ENCODE measurements at places on chromosomes 6 and 20.

DNA sequence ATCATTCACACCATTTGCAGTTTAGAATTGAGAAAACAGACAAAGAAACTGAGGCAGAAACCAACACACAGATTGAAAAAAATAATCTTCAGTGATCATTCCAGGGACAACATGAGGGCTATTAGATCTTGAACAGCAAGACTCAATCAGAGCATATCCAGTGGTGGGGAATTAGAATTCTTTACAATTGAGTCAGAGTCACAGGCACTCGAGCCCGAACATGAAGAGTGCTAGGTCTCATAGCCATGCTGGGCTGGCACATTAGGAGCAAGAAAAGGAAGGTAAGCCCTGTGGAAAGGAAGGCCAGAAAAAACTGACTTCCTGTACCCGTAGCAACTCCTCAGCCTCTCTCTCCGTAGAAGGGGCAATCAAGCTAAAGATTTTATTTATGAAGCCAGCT is 419.9 kb downstream of the HAO1 start:
- DNase-seq = no peak

GRCh38 chr6:130836055-130836640 is 8.9 kb downstream of the SMLR1 start:
- DNase-seq = peak; percentile 16

GRCh38 chr6:7769702-7770101 is 43.8 kb downstream of the BMP6 start:
- no peak for DNase-seq

- DNase-seq = no peak
Observed at GRCh38 chr6:43900916-43901732, 131.1 kb downstream of the VEGFA start.

DNA sequence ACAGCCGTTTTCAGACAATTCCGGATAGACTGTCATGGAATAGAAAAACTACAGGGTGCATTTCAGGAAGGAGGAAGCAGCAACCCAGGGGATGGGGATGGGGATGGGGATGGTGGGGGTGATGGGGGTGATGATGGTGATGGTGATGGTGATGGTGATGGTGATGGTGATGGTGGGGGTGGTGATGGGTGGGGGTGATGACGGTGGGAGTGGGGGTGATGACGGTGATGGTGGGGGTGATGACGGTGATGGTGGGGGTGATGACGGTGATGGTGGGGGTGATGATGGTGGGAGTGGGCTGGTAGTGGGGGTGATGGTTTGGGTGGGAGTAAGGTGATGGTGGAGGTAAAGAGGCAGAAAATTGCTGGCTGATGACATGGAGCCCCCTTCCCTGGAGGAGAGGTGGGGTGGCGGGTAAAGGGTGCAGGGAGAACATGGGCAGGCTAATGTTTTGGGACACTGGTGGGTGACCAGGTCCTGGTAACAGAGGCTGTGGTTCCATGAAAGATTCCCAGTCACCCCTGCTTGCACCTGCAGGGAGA is 17.5 kb downstream of the LAMA5 start:
- DNase-seq = no peak

GRCh38 chr20:50930139-50930975 is 880 bp downstream of the ADNP start:
- no peak for DNase-seq

- DNase-seq = no peak
Observed at GRCh38 chr6:3164388-3164787, 7.0 kb upstream of the TUBB2A start.

DNA sequence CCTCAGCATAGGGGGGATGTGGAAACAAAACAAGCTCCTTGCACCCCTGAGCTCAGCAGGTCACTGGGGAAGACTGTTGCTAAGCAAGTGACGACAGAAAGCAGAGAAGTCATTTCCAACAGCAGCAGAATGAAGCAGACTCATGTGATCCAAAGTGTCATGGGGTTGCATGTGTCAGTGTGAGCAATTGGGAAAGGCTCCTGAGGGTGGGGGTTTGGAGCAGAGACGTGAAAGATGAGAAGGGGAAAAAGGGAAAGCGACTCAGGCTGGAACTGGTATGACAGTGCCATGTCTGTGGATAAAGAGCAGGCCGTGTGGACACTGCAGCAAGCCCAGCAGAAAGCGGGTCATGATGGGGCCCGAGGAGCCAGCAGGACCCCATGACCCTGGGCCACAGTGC is 363.9 kb downstream of the PREX1 start:
- DNase-seq = peak; percentile 49

GRCh38 chr20:63558804-63559484 is 5.0 kb downstream of the FNDC11 start:
- DNase-seq = no peak

DNA sequence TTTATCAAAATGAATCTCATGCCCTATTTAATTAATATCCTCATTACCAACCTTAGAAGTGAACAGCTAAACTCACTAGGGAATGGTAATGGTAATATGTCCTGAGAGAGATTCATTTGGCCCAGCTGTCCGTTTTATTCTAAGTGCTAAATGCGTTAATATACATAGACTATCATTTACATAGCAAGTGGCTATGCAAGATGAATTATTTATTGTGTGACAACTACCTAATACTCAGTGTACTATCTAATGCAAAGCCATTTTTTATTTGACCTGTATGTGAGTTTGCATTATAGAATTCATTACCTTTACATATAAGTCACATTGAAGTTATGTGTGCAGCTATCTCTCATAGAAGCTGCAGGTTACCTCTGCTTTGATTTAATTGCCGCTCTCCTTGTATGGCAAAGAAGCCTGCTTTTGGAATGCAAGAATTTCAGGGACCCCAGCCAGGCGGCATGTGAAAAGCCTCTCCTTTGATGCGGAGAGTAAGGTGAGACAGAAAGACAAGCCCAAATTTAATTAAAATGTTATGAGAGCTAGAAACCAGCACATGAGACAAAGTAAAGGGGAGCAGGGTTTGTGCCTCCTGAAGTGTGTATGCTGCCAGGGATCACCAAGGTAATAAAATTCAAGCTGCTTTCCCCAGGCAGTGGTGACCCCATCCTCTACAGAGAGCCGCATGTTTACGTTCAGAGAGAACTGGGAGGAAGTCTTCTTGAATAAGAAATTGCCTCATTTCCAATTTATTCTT is 693.0 kb upstream of the MAP3K7 start:
- DNase-seq = no peak

DNA sequence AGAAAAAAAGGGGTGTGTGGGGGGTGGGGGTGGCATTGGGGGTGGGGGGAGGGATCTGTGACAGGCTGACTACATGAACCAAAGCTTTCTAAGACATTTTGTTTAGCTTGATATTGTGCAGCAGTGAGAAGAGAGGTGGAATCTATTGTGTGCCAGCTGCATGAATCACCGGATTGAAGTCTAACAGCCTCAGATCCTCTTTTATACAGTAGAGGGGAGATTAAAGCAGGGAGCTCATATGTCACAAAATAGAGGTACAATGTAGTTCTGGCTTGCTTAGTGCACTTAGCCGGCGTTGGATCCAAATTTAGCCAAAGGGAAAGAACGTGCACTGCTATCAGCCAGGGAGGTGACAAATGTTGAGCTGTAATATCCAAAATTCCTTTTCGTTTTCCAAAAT is 404.2 kb upstream of the CITED2 start:
- no peak for DNase-seq

DNA sequence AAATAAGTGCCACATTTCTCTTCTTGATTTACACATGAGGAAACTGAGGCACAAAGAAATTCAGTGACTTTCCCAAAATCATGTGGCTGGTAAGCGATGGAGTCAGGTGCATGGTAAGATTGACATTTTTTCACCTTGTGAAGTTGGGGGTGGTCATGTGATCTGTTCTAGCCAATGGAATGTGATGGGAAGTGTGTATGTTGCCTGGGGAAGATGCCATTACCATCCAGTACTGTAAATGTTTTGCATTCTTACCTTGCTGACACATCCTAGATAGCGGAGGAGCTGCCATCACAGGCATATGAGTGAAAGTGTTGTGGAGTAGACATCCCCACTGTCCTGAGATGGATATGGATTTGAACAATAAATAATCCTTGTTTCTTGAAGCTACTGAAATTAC is 499.6 kb upstream of the SULF2 start:
- DNase-seq = no peak

DNA sequence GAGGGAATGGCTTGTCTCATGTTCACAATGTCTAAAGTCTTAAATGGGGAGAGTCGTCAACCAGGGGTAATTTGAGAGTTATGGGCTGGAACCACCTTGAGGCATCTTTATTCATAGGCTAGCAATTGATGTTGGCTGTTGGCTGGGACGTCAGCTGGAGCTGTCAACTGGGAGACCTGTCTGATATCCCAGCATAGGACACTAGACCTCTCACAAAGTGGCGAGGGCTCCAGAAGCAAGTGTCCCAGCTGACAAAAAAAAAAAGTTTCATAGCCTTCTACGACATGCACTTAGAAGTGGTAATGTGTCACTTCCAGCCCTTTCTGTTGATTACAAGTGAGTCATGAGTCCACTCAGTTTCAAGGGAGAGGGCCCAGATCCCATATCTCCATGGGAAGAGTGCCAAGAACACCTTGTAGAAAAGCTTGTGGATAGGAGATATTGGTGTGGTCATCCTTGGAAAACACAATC is 278.0 kb downstream of the ESR1 start:
- DNase-seq = no peak

DNA sequence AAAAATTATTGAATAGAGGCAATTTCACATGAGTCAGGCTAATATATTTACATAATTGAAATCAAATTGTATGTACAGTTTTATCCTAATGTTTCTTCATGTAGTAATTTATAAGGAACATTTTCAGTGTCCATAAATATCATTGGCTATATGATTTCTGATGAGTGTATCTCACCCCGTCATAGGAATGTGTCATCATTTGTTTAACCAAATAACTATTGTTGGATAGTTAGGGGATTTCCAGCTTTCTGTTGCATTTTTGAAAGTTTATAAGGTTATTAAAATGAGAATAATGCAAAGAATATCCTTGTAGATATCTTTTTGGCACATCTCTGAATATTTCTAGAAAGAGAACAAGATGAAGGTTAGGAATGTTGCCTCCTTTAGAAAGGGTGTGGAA is 39.0 kb downstream of the SYTL3 start:
- peak; percentile 33 for DNase-seq

DNA sequence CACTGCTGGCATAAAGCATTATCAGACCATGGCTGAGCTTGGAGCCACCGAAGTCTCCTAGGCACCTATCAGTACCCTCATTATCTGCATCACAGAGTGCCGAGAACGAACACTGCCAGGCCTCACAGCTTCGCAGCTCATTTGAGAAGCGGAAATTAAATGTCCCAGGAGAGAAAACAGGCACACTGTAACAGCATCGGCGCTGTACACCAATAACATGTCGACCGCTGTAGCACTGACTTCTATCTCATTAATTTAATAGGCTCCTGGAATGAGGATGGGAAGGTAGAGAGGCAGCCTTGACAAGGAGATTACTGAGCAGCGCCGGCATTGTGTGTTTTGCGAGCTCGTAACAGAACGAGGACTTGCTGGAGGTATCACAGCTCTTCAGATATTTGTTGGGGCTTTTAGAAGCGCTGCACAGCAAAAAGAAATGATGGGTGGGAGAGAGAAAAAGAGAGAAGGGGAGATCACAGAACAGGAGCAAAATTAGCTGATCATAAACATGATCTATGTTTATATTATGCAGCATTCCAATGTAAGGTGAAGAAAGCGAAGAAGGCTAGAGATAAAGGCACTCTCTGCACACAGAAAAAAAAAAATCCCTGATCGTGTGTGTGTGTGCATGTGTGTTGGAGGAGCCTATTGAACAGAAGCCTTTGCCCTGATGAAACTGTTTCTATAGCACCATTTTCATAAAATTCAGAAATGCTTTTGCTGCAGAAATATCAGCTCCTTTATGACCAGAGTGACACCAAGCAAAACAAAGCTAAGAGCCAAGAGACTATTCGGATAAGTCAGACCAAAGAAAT is 29.2 kb downstream of the ID4 start:
- DNase-seq = no peak

GRCh38 chr6:9646342-9647070 is 768.4 kb downstream of the TFAP2A start:
- DNase-seq = peak; percentile 53

DNA sequence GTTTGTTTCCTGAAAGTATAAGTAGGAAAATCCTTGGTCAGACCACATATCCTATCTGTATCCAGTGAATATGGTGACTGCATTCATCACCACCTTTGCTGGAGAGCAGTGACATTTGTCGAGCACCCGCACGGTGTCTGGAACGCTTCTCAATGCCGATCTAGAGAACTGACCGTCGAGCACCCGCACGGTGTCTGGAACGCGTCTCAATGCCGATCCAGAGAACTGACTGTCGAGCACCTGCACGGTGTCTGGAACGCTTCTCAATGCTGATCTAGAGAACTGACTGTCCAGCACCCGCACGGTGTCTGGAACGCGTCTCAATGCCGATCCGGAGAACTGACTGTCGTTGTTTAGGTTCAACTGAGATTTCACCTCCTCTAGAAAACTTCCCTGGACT is 67.8 kb downstream of the HUS1B start:
- DNase-seq = no peak

DNA sequence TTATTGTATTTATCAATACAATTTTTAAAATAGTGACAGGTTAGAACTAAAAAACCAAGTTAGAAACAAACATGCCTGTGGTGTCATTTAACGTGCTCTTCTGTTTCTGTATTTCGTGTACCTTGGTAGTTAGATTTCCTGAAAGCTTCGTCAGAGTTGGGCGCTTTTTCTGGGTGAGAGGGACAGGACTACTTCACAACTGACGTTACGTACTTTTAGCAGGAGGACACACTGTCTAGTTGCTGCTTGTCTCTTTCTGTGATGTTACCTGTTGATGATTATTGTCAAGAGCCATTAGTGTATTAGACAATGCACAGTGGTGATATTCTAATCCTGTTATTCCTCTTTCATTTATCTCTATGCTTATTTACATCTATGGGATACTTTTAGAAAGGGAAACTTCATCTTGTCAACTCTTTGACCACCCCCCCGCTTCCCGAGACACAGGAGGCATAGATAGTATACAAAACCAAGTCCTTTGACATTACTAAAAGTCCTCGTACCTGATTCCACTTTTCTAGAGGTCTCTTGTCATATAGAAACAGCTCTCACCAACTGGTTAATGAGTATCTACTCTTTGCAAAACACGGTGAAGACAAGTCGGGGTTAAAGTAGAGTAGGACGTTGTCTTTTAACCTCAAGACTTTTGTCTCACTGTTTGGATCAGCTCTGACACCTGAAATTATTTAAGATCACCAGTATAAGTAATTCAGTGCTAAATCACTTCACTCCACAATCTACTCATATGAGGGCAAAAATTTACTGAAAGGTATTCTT is 96.3 kb downstream of the LYRM2 start:
- no peak for DNase-seq

GRCh38 chr20:31637660-31638059 is at the start of gene COX4I2:
TSS of gene COX4I2 (plus strand) at chr20:31637912. CDS start at chr20:31639018, 1,106 bp downstream.
- no peak for DNase-seq

GRCh38 chr6:31305703-31306219 is 33.9 kb upstream of the HLA-C start:
- DNase-seq = peak; percentile 75
